ENCODE measurements at places on chromosomes 7 and 10.

DNA sequence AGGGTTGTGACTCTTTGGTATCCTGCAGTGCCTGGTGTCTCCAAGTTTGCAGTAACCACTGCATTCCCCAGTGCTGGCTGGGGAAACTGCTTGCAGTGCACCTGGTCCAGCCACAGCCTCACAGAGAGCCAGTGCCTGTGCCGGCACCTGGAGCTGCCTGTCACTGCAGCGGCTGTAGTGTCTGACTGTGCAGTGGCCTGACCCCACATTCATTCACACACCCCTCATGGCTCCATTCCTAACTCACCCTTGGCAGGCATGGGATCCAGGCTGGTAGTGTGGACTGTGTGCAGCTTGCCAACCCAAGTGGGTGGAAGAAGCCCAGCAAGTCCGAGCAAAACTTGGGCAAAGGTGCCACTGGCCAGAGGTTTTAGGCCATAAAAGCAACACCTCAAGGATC, 3.7 kb upstream of the CYP3A43 start:
- DNase-seq, result no peak

GRCh38 chr7:115731796-115732471, 298.6 kb downstream of the TFEC start:
- DNase-seq, result no peak

DNA sequence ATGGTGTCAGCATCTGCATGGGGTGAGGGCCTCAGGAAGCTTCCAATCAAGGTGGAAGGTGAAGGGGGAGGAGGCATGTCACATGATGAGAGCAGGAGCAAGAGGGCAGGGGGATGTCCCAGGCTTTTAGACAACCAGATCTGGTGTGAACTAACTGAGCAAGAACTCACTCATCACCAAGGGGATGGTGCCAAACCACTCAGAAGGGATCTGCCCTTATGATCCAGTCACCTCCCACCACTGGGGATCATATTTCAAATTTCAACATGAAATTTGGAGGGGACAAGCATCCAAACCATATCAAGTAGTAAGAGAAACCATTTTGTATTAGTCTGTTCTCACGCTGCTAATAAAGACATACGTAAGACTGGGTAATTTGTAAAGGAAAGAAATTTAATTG, 33.6 kb downstream of the THNSL1 start:
- no peak for DNase-seq

- DNase-seq, result no peak
Observed at GRCh38 chr7:130207642-130208041, at the start of gene SSMEM1. TSS of gene SSMEM1 (plus strand) at chr7:130207860. CDS start at chr7:130207911, 51 bp downstream.

- DNase-seq, result no peak
Observed at GRCh38 chr7:134891696-134892678, 94.3 kb upstream of the AGBL3 start.

DNA sequence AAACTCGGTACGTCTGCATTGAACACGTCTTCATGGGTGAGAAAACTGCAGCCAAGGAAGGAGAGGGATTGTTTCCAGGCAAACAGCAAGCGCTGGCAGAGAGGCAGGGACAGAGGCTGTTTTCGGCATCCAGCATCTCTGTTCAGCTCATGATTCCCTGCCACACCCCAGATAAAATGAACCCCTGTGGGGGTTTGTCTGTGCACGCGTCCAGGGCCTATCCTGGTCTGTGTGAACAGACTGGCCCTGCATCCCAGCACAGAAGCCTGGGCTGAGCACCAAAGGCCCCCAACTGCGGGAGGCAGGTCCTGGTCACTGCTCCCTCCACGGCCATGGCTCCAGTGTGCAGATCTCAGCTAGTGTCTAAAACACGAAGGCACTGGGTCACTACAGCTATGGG, 83.3 kb upstream of the FAM20C start:
- DNase-seq, result no peak

DNA sequence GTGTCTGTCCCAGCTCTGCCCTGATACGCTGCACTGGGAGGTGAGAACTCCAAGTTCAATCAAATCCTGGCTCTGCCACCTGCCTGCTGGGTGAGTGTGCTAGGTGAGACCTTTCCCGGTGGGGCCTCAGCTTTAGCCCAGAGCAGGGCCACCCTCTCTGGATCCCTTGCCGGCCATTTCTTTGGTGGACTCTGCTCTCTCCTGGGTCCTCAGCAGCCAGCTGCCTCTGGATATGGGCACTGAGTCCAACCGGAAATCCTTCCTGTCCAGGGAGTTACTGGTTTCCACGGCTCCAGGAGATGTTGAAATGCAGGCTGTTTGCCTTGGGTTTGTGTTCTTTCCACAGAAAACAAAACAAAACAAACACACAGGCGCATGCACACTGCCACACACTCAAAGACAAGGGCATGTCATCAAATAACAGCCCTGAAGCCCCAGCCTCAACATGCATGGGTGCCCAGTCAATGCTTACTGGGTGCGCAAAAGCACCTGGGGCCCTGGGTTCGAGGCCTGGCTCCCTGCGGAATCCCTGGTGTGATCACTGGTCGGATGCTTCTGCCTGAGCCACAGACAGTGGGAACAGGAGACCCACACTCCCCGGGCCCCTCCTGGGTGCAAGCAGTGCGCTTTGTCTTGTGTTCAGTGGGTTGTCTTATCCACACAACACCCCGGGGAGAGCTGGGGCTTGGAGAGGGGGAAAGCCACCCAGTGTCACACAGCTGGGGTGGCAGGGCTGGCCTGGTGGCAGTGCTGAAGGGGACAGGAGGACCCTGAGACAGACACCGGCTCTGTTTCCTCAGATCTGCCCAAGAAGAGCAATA, 33.1 kb downstream of the PPIF start:
- DNase-seq, result no peak

DNA sequence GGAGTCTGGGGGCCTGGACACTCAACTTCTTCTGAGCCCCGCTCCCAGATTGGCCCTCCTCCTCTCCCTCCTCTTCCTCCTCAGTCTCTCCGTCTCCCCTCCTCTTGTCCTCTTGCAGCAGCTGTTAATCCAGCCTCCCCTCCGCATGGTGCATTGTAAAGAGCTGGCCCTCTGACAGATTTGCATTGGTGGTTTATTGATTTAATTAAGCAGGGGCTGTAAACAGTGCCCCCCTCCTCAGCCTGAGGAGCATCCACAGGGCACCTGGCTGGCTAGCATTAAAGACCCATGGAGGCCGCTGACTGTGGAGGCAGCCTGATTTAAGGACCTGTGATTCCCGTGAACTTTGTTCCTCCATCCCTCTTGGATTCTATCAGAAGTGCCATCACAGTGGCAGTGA, 28.9 kb upstream of the PCBD1 start:
- no peak for DNase-seq

GRCh38 chr7:151244196-151244840, 4.2 kb downstream of the SMARCD3 start:
- peak; percentile 49 for DNase-seq

DNA sequence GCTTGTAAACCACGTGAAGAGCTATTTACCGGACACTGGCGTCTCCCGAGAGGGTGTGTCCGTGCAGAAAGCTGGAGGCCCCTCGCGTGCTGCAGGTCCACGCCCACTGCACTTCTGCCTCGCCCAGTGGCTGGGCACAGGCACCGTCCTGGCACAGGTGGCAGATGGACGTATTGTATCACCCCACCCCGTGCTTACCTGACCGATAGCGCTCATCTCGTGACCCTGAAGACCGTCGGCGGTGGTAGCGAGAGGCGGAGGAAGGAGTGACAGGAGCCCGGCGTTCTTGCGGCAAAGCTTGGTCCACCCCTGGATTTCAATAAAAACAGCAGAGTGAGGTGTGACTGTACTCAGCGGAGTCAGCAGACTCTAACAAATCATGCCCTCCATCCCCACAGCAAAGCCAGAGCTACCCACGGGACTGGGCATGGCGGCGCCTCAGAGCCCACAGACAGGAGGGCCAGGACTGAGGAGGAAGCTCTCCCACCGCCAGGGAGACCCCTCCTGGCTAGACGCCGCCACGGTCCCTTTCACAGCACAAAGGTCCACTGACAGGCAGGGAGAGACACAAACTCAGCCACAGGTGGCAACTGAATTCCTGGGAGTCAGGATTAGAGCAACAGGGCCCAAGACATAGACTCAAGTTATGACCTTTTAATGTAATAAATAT, 217.1 kb downstream of the DIP2C start:
- DNase-seq, result no peak

DNA sequence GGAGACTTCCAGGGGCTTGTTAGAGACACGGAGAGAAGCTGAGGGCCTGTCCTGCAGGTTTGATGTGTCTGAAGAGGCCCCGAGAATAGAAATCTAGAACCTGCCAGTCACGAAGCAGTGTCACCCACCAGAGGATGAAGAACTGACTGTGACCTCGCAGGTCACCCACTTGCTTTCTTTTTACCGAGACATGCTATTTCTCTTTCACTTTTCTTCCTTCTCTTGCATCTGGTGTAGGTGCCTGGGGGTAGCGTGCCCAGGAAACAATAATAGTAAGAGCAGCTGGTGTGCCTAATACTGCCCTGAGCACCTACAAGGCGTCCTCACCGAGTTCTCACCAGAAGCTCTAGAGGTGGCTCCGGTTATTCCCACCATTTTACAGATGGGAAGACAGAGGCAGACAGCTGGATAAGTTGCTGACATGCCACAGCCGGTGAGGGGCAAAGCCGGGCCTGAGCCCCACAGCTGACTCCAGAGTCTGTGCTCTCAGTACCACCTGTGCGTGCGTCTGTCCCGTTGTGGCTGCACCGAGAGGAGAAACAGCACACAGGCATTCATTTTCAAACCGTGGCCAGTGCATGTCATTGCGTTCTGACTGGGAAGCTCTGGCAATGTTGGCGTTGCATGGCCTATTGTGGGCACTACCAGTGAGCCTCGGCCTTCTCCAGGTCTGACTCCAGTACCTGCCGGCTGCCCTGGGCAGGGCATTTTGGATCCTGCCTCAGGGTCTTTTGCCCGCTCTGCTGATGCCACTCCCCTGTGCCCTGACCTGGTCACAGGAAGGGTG, 7.8 kb downstream of the CHST3 start:
- DNase-seq, result no peak

DNA sequence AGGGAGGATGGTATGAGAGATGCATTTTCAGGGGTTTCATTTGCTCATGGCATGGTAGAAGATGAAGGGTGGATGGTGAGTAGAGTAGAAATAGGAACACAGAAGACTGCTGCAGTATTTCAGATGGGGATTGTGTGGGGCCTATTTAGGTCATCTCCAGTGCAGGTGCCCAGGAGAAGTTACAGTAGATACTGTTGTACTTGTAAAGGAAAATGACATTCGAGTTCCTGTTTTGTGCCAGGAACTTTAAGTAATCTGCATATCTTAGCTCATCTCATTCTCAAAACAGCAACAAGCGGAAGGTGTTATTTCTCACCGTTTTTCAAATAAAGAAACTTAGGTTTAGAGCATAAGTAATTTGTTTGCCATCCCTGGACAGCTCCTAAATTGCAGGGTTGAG, 156.2 kb downstream of the AUTS2 start:
- no peak for DNase-seq

- DNase-seq, result no peak
Observed at GRCh38 chr7:97851683-97852082, 20.5 kb downstream of the ASNS start.

DNA sequence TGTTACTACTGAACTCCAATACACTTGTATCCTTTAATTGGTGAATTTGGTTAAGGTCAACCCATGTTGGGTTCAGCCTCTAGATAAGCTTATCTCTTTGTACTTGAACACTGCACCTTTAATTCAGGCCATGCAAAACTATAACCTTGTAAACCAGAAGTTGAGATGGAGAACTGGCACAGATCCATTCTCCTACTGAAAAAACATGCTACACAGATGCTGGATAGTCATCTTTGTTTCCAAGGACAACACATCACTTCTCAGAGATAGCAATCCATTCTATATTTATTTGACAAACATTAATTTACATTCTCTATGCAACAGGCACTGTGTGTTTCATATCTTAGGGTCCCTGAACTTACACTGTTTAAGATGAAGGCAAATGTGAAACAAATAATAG, 2.9 kb upstream of the CDK14 start:
- no peak for DNase-seq

DNA sequence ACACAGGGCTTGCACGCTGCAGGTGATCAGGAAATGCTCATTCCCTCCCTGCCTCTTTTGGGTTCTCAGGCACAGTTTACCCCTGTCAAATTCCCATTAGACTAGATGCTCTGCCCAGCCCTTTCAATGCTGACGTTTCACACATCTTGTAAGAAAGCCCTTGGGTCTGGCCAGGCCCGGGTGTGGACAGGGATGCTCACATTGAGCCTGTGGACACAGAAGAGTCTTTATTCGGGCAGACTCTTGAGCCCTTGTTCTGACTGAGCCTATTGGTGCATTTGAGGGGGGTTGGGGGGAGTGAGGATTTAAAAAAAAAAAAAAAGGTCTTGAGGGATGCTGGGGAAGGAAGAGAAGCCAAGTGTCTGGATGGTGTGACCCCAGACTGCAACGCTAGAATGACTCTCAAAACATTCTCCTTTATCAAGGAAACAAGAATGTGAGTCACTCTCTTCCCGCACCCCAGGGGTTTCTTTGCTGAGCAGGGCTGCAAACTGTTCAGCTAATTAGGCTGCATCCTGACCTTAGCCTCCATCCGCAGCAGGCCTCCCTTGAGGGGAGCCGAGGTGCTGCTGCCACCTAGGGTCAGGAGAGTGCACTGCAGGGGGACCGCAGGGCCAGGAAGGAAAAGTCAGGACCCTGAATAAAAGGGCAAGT, 53.6 kb upstream of the TMEM72 start:
- DNase-seq, result peak; percentile 40

DNA sequence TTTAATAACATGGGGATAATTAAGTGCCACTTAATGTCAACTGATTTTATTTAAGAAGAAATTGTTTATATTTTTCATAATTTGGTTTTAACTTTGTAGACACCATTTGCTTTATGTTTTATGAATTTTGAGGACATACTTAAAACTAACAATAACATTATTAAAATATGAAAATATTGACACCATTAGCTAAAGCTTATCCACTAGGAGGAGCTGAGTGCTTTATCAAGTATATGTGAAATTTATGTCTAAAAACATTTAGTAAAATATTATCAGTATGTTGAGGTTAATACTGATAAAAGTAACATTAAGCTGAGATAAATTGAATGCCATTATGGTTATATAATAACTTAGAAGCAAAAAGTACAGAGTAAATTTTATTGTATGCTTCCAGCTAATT, 622.1 kb downstream of the ARL4A start:
- no peak for DNase-seq

Measured in stimulated activated CD4-positive, alpha-beta T cell treated with anti-CD3 and anti-CD28 coated beads, Interleukin-4, amount 100 ng/mL, for 48 hours (primary cell).